ENCODE measurements at places on chromosomes 12 and 14. TPM values are rescaled to one million over a fixed set of nuclear protein-coding genes. Genes with fewer than 3 reads are reported as not detected.

DNA sequence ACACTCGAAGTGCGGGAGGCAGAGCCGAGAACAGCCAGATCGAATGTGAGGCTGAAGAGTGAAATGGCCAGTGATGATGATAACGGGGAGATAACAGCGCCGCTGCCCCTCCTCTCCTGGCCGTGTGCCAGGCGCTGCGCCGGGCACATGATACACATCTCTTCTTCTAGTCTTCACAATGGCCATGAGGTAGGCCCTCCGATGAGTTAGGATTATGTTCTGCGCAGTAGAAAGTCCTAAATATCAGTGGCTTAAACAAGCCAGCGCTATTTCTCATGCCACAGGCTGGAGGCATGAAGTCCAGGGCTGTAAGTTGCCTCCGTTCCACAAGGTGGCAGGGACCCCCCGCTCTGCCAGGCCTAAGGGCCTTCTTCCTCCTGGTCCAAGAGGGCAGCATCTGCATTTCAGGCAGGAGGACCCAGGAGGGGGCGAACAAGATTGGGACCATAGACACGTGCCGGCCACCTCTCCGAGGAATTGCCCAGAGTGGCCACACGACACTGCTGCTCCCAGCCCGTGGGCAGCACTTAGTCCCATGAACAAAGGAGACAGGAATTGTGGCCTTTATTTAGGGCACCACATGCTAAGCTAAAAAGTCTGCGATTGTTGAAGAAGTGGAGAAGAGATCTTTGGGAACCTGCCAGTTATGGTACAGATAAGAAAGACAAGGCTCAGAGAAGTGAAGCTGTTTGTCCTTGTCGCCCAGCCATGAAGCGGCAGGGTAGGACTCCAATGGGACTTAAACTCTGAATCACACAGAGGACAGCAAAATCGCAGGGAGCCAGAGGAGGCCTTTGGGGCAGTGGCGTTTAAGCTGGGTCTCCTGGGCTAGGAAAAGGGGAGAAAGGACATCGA lies 10.9 kb upstream of the HVCN1 start:
- peak overlapping the region; percentile 31 for H3K4me3 ChIP-seq
- H3K27me3 ChIP-seq = no peaks in the 10 kb centered on the region
- H3K27ac ChIP-seq = no peak overlapping the region
- H3K36me3 ChIP-seq = no peaks in the 10 kb centered on the region

DNA sequence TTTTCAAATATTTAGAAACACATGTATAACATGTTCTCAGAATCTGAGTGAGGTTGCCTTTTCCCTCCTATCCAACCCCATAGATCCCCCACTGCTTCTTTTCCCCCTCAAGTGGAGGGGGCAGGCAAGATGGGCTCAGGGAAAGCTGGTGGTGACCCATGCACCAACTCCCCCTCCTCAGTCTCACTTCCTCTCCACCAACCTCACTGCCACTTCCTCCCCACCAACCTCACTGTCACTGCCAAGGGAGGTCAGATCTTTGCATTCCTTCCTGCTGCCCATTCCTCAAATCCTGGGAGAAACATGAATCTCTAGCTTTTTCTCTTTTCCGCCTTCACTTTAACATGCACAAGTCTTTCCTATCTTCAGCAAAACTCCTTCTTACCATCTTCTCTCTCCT lies 48.7 kb downstream of the SPTB start:
- H3K4me3 ChIP-seq = no peak overlapping the region
- H3K36me3 ChIP-seq = no peaks in the 10 kb centered on the region
- no peak overlapping the region for H3K27ac ChIP-seq
- H3K4me1 ChIP-seq = peaks cover 4% of the 10 kb centered on the region

Gene OTX2
- not detected for total RNA-seq

Gene CAPZA3
- total RNA-seq = not detected

Gene CDCA3
- total RNA-seq = 0.87 TPM
